Mucosa of descending colon (tissue), 3 donors: ENCODE measurements at places on chromosomes 4 and X.

GRCh38 chr4:120105472-120105871 is 38.8 kb upstream of the MAD2L1 start:
- DNase-seq = no peak

DNA sequence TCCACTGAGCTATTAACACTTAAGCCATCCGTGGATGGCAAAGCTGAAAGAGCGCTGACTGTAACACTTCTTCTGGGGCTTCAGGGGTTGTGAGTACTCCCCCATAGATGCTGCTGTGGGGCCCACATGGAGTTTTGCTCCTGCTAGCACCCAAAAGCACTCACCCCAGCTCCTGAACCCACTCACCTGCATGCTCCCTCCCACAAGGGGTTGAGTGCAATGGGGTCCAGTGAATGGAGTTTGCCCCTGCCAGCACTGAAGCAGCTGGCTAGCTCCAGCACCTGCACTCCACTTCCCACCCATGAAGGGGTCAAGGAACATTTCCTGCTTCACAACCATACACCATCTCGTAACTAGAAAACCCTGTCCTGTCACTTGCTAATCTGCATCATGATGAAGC is 78.9 kb downstream of the IL21 start:
- DNase-seq = no peak

DNA sequence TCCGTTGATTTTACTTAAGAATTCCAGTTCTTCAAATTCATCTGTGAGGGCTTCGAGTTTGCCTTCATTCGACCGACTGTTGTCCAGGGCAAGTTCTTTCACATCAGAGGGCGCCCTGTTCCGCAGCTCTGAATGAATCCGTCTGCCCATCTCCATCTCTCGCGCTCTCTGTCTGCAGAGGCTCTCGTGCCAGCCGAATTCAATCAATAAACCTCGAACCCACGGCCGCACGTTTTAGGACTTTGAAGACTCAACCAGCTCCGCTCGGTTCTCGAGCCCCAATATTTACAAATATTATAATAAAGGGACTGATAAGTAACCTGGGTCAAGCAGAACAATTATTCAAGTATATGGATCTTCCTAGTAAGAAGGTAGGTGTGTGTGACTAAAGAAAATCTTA is 556.4 kb upstream of the SMIM31 start:
- no peak for DNase-seq

- DNase-seq = no peak
Observed at GRCh38 chrX:32137525-32137924, 1065.7 kb upstream of the FTHL17 start.

DNA sequence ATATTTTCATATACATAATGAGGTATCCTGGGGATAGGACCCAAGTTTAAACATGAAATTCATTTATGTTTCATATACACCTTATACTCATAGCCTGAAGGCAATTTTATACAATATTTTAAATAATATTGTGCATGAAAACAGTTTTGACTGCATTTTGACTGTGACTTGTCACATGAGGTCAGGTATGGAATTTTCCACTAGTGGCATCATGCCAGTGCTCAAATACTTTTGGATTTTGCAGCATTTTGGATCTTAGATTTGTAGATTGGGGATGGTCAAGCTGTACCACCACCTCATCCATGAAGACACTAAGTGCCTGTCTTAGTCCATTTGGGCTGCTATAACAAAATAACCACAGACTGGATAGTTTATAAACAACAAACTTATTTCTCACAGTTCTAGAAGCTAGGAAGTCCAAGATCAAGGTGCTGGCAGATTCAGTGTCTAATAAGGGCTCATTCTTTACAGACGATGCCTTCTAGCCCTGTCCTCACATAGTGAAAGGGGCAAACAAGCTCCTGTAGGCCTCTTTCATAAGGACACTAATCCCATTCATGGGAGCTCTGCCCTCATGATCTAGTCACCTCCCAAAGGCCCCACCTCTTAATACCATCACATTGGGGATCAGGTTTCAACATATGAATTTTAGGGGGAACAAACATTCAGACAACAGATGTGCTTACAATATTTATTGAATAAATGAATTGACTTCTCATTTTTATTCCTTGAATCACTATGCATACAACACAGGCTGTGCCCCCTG is 9.4 kb downstream of the NUDT6 start:
- no peak for DNase-seq

- DNase-seq = no peak
Observed at GRCh38 chr4:186630128-186630527, 74.8 kb upstream of the MTNR1A start.

DNA sequence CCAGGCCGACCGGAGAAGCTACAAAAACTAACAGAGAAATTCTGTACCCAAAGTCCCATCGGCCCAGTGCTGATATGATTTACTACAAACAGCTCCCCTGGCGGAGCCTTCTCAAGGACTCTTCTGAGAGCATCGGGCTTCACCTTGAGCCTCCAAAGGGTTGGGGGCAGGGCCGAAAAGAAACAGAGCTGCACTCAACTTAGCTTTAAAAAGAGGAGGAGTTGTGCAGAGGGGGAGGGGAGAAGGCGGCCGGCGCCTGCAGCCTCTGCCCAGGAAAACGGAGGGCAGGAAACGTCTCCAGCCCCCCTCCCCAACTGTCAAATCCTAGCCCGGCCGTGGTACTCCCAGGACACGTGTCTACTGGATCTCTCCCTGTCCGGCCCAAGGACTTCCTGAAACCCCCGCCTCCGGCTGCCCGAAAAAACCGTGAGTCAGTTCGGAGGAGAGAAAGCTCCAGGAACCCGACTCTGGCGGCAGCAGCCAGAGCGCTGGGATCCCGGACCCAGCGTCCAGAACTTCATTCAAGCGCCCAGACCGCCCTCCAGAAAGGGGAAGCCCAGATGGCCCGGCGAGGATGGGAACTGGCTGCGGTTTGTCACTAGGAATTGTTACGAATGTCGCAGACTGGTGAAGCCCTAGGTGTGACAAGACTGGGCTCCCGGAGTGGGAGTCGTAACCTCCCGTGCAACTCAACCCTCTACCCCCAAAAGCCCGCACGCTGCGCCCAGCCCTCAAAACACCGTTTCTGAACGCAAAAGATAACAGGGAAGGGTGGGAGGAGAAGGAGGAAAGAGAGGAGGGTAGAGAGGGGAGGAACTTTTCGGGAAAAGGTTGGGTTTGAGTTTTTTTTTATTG is 973 bp downstream of the ADAMTS3 start:
- peak; percentile 59 for DNase-seq

DNA sequence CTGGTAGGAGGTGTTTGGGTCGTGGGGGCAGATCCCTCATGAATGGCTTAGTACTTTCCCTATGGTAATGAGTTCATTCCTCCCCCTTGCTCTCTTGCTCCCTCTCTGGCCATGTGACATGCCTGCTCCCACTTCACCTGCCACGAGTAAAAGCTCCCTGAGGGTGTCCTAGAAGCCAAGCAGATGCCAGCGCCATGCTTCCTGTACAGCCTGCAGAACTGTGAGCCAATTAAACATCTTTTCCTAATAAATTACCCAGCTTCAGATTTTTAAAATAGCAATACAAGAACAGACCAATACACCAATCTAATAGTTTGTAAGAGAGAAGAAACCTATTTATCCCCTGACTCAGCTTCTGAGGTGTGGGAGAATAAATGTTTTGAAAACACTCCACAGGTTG is 60.5 kb downstream of the FGFBP1 start:
- DNase-seq = no peak

- no peak for DNase-seq
Observed at GRCh38 chr4:73964862-73965611, 16.8 kb downstream of the PF4 start.

DNA sequence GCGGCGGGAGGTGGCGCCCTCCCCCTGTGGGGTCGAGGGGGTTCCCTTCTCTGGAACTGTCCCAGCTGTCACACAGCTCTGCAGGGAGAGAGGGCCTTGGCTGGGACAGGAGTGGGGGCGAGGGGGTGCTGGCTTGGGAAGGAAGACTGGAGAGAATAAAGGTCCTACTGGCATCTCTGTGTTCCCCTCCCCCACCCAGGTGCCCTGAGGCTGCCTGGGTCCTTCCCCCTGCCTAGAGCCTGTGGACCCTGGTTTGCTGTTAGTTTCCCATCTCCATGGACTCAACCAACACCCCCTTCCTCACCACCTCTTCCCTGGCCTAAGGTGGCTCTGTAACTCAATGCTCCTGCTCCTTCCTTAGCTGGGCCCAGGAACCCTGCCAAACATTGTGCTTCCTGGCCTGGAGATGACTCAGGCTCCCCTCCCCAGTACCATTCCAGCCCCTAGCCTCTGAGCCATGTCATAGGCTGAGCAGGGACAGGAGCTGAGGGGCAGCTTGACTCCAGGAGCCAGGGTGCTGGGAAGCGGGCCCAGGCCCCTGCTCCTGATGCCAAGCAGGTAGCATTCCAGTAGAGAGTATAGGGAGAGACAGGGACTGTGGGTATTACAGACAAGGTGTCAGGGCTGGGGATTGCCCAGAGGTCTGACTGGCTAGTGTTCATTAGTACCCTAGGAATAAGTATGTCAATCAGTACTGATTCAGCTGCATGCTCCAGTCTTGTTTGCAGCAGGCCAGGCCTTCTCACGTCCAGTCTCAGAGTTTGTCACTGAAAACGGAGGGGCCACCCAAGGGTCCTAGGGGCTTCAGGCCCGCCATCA is 100.7 kb downstream of the EFNB1 start:
- no peak for DNase-seq

DNA sequence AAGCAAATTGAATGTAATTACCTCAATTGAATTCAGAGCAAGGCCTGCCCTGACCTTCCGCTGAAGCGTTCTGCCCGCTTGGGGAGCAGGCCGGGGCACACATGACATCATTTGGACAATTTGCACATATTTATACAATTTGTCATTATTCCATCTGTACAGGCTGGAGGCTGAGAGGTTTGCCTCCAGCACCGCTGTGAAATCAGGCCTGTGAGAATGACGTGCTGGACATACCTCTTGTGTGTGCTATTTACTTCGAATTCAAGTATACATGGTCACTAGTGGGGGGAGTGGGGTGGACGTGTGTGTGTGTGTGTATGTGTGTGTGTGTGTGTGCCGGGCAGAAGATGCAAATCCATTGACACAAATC is 285.6 kb downstream of the SHOX start:
- no peak for DNase-seq

GRCh38 chr4:99648321-99648720 is 9.3 kb downstream of the C4orf54 start:
- no peak for DNase-seq

- DNase-seq = no peak
Observed at GRCh38 chrX:40420899-40421729, 159.7 kb upstream of the ATP6AP2 start.

DNA sequence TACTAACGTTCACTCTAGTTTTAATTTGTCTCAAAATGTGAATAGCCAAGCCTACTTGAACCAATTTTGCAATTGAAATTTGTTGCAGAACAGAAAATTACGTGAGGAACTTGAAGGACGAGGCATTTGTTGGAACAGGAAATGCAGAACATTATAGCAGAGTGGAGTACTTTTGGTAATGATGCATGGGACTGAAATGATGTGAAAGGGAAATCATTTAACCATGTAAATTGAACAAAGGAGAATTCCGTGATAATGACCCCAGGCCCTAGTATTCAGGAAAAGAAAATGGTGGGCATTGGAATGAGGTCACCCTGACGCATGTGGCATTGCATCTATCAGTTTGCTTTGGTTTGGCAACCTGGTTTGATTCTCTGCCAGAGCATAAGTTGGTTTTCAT is 44.9 kb upstream of the BEND4 start:
- DNase-seq = no peak

- DNase-seq = no peak
Observed at GRCh38 chrX:9770319-9770718, 4.7 kb upstream of the GPR143 start.

GRCh38 chr4:54607067-54607466 is 50.7 kb upstream of the KIT start:
- no peak for DNase-seq

DNA sequence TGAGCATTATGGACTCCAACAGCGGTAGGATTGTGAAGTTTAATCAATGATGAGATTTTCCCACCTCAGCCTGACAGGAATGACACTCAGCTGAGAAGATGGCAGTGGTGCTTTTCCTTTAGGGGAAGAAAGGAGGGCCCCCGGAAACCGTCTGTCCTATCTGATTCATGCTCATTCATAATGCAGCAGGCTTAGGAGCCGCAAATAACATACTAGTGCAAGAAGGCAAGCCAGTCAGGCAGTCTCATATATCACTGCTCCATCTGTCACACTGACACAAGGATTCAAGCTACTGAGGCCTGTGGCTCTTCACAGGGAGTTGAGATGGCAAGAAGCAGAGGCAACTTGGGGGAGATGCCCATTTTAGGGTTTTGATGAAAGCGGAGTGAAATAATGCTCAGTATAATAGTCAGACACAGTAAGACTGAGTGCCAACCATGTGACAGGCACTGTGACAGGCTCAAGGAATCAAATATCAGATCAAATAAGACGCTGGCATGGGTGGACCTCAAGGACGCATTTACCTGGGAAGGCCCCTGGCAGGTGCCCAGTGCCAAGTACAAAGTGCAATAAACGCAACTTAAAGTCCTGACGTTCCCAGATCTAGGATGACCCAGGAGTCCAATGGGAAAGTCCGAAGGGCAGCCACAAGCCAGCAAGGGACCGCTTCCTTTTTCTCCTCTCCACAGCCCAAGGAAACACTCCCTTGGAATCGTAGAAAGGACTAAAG is 63.4 kb downstream of the FHDC1 start:
- DNase-seq = peak; percentile 52

- DNase-seq = no peak
Observed at GRCh38 chr4:16488084-16488483, 261.8 kb upstream of the TAPT1 start.

DNA sequence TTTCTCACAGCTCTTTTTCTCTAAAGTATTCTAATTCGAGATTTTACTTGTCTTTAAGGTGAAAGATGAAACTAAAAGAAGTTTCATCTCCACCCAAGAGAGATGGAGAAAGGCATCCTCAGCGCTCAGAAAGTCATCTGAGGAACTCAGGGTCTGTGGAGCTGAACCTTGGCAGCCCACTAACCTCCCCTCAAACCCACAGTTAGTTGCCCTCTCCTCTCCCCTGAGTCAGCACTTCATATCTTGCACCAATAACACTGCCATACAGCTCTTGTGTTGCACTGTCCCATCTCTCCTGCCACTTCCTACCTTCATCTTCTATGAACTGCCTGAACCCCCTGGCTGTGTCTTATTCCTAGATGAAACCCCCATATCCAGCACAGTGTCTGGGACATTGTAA is 184.8 kb downstream of the RAB28 start:
- no peak for DNase-seq

- DNase-seq = no peak
Observed at GRCh38 chrX:103878466-103879122, 46.5 kb upstream of the RAB9B start.

GRCh38 chr4:61202638-61203435 is 2.7 kb downstream of the ADGRL3 start:
- no peak for DNase-seq
